HCT116 (cell line): ENCODE measurements at places on chromosomes 4 and X. TPM values are rescaled to one million over a fixed set of nuclear protein-coding genes. Genes with fewer than 3 reads are reported as not detected.

DNA sequence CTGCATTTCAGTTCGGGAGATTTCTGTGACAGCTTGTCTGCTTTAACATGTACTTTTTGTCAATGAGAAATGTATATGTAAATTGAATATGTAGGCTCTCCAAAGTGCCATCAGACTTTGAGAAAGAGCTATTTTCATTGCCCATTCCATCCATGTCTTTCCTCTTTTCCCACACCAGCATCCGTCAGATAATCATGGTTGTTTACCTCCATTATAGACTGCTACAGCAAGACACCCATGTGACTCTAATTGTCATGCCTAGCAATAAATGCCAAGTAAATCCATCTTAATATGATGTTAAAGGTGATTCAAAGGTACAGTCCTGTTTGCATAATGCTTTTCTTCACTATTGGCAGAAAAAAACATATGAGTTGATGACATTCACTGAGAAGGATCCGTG, 1019.3 kb upstream of the GRID2 start:
- DNase-seq, result no peak

DNA sequence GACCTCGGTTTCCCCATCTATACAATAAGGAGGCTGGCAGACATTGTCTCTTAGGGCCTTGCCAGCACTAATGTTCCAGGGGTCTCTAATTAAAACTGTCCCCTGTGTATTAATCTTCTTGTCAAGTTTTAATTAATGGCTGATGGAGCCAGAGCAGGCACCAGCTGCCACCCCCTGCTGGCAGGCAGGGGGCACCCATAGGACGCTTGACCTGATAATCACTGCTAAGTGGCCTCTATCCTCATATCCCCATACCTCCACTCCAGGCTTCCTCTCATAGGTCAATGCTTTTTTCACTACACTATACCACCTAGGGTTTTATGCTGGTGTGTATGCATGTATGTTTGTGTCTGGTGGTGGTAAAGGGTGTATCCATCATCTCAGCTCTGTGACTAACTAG, 89.4 kb downstream of the EFNB1 start:
- no peak for DNase-seq

The ELOVL6 gene
- 38.7 TPM for total RNA-seq

GRCh38 chr4:8427761-8428287, 12.7 kb downstream of the ACOX3 start:
- DNase-seq, result no peak

DNA sequence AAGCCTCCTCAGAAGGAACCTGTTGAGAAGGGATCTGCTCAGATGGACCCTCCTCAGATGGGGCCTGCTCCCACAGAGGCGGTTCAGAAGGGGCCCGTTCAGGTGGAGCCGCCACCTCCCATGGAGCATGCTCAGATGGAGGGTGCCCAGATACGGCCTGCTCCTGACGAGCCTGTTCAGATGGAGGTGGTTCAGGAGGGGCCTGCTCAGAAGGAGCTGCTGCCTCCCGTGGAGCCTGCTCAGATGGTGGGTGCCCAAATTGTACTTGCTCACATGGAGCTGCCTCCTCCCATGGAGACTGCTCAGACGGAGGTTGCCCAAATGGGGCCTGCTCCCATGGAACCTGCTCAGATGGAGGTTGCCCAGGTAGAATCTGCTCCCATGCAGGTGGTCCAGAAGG, 22.9 kb downstream of the REST start:
- DNase-seq, result no peak

- no peak for DNase-seq
Observed at GRCh38 chr4:5166377-5166776, 115.1 kb downstream of the STK32B start.

The ADH1A gene
- total RNA-seq, result not detected

The CXCL11 gene
- not detected for total RNA-seq

DNA sequence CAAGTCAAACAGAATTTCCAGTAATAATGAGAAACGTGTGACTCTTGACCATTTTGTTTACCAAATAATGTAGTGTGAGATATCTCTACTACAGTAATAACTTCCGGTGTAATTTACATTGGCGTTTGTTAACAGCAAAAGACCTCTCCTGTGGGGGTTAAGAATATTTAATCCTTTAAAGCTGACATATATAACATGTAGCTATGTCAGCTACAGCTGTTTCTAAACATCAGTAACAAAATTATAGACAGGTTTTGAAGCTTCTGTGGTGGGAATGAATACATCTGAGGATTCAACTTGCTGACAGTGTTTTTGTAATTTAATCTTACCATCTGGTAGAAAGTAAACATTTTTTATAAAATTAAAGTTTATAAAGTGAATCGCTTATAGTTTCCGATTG, 73.6 kb upstream of the TENM3 start:
- DNase-seq, result no peak

DNA sequence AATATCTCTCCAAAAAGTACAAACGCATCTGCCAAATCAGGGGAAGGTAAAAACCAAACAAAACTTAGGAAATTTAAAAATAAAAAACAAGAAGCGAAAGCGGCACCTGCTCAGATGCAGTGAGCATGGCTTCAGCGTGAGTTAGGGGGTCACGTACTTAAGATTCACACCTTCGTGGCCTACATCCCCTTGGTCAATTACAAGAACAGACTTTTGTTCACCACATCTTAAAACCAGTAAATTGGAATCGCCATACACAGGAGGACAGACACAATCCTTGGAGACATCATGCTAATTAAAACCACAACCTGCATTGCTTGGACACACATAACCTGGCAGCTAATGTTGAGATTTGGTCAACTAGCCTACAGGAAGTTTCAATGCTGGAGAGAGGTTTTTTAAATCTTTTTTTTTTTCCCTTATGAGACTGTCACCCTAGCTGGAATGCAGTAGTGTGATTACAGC, 12.5 kb upstream of the SEL1L3 start:
- no peak for DNase-seq

DNA sequence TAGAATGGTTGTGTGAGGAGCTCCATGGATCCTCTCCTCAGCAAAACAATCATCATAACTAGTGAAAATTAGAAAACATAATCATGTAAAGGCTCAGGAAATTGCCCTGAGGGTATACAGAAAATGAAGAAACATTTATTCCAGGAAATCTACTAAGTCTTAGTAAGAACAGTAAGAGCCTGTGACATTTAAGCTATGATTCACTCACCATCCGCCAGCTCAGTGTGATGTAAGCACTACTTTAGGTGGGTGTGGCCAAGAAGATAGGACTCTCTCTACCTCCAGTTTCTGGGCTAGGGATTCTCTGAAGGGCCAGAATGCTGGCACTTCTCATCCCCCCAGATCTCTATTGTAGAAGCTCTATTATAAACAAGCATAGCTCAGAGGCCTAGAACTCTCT, 147.5 kb downstream of the DLG3 start:
- peak; percentile 26 for DNase-seq

GRCh38 chr4:81756042-81756441, 284.3 kb upstream of the RASGEF1B start:
- DNase-seq, result no peak

The GPR78 gene
- total RNA-seq, result not detected

The AMELX gene
- total RNA-seq, result not detected

- no peak for DNase-seq
Observed at GRCh38 chrX:122943918-122944317, 240.2 kb upstream of the GRIA3 start.

DNA sequence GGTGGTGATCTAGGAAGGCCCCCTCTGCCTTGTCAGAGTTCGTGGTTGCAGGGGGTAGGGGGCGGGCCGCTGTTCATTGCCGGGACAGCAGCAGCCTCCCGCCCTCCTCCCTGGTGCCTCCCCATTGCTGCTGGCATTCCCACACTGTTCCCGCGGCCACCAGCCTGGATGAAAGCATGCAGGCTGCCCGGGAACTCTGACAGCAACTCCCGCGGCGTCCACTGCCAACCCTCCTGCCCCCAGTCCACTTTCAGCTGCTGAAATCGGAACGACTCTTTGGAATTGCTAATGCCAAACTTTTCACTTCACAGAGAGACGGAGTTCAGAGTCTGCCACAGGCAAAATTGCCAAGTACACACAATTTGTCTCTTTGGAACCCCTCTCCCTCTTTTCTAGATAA, 121.9 kb downstream of the BEND2 start:
- no peak for DNase-seq

- no peak for DNase-seq
Observed at GRCh38 chr4:98341309-98341708, 80.1 kb downstream of the RAP1GDS1 start.

GRCh38 chr4:117357437-117357836, 272.1 kb upstream of the TRAM1L1 start:
- no peak for DNase-seq

DNA sequence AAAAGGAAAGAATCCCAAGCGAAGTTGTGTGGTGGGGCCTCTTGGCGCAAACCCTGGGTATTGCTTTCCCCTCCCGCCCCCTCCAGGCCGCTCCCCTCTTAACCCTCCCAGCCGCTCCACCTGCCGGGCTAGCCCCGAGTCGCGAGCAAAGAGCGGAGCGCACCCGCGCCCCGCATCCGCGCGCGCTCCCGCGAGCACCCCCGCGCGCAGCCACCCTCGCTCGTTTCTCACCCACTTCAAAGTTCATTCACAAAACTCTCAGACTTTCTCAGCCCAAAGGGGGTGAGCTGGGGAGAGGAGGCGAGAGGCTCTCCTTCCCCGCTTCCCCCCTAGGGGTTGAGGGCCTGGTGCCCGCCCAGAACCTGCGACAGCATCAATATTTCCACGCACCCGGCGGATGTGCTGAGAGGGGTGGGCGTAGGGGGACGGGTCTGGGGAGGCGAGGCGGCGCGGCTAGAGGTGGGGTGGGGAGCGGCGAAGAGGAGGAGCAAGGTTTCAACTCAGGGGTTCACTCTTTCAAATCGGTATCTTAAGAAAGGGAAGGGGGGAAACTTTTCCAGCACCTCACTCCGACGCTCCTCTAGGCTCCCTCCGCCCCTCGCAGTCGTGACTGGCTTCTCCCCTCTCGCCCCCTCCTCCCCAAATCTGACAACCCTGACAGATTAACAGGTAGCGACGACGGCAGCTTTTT, 1.8 kb downstream of the MAML3 start:
- DNase-seq, result peak; percentile 46

DNA sequence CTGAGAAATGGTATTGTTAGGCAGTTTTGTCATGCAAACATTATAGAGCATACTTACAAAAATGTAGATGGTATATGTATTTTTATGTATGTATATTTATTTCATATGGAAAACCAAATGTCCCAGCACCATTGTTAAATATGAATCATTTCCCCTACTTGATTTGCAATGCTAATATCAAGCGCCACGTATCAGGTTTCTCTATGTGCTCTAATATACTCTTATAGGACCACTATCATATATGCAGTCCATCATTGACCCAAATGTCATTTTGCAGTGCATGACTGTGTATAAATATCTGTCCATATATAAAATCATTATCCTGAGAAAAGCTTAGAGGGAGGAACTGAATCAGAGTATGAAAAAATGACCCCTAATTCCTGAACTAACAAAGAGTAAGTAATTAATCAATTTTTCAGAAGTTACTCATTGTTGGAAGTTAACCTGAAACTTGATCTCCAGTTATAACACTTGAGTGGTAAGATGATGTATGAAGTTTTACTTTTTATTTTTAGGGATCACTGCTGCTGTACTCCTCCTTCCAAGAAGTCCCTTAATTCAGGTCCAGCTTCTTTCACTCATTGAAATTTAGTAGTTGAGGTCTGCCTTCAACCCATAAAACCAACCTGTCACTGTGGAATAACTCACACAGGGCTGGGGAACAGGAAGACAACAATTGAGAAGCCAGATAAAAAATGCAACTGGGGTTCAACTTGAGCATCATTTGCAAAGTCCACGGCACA, 134.8 kb upstream of the LDB2 start:
- no peak for DNase-seq

GRCh38 chr4:87067124-87067885, 132.5 kb downstream of the AFF1 start:
- no peak for DNase-seq

DNA sequence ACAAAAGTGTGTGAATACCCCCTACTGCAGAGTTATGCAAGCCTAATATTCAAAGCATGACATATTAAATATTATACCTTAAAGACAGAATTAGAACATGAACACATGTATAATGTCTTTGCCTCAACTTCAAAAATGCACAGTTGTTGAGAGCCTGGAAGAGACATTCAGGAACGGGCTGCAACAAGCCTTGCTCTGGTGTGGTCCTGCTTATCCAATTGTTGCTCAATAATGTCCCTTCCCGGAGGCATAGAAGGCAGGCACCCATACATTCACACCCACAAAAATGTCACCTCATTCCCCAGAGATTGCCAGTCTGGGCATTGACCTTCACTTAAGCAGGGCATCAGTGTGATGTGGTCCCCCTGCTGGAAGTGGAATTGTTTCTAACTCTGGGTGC, 238.8 kb downstream of the CBR4 start:
- no peak for DNase-seq

The DMD gene
- total RNA-seq, result 0.05 TPM

DNA sequence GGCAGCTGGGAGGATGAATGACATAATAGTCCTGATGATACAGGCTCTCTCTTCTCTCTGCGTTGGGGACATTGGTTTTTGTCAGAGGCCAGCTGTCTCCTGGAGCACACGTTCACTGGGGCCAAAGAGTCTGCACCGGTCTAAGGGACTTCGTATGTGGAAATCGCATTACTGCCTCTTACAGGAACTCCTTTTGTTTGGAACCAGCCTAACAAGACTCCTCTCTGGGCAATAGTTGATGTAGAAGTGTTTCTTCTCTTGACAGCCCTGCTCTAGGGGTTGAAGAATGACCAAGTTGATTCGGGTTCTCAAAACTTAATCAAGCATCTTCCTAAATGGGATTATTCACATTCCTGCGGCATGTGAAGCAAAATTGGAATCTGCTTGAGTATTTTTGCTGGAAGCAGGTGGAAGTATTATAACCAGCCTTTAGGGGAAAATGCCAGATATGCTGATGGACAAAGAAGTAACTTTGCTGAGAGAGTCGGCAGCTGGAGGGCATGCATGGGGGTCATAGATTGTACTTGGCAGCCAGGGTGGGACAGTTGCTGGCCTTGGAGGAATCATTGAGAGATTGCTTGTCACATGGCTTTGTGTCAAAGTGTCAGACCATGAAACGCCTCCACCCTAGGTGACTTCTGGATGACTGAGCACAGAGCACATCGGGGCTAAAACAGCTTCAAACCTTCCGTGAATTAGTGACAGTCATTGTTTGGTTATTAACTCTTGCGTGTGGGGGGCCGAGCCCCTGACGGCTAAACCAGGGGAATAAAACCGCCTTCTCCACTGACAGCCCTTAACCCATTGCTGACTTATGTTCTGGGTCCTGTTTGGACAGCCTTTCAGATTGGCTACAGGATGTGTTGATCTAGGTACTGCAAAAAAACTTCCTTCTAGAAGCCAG, 34.4 kb upstream of the SLC34A2 start:
- DNase-seq, result no peak
